ENCODE measurements at places on chromosomes 3 and 15.
A peak's percentile ranks its signal among the peaks of the same experiment; 100 is the strongest.

DNA sequence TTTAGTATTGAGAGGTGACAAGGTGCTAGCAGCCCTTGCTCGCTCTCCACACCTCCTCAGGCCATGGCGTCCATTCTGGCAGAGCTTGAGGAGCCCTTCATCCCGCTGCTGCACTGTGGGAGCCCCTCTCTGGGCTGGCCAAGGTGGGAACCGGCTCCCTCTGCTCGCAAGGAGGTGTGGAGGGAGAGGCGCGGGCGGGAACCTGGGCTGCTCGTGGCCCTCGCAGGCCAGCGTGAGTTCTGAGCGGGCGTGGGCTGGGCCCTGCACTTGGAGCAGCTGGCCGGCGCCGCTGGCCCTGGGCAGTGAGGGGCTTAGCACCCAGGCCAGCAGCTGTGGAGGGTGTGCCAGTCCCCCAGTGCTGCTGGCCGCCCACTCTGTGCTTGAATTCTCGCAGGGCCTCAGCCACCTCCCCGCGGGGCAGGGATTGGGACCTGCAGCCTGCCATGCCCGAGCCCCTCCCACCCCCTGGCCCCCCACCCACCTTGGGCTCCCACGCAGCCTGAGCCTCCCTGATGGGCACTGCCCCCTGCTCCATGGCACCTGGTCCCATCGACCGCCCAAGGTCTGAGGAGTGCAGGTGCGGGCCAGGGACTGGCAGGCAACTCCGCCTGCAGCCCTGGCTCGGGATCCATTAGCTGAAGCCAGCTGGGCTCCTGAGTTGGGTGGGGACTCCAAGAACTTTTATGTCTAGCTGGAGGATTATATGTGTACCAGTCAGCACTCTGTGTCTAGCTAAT is 785.2 kb downstream of the DIPK2A start:
- DNase-seq, result no peak

DNA sequence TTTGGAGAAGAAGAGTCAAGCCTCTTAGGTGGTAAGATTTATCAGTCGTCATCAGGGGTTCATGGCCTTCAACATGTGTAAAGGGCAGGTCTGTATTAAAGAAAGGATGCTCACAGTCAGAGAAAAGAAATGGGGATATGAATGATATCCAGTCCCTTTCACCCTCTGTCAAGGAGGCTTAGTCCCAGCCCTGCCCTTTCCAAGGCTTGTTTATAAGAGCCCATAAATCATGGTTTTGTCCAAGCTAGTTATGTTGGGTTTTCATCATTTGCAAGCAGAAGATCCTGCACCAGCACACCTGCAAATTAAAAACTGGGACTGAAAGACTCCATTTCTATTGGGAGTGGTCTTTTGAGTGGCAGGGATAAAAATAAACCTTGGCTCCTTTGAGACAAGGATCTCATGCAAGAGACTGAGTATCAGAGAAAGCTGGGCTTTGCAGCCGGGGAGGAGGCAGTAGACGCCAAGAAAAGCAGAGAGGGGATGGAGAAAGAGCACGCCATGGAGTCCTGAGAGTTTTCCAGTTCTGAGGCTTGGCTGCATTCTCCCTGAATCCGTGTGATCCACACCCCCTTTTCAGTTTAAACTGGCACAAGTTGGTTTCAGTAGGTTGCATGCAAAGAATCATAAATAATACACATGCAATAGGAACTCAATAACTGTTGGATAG is 12.6 kb upstream of the PDIA5 start:
- DNase-seq, result no peak

GRCh38 chr15:100330629-100331215 is 11.1 kb downstream of the ADAMTS17 start:
- no peak for DNase-seq

DNA sequence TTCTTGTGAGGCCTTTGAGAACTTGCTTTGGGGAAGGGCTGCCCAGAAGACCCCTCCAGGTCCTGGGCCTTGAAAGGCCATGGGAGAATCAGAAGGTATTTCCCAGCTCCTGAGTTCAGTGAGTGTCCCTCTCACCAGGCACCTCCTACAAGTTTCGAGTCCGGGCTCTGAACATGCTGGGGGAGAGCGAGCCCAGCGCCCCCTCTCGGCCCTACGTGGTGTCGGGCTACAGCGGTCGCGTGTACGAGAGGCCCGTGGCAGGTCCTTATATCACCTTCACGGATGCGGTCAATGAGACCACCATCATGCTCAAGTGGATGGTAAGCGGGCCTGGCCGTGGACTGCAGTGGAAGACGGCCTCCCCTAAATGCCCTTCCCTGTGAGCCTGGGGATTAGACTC is 68.3 kb downstream of the BOC start:
- DNase-seq, result no peak

DNA sequence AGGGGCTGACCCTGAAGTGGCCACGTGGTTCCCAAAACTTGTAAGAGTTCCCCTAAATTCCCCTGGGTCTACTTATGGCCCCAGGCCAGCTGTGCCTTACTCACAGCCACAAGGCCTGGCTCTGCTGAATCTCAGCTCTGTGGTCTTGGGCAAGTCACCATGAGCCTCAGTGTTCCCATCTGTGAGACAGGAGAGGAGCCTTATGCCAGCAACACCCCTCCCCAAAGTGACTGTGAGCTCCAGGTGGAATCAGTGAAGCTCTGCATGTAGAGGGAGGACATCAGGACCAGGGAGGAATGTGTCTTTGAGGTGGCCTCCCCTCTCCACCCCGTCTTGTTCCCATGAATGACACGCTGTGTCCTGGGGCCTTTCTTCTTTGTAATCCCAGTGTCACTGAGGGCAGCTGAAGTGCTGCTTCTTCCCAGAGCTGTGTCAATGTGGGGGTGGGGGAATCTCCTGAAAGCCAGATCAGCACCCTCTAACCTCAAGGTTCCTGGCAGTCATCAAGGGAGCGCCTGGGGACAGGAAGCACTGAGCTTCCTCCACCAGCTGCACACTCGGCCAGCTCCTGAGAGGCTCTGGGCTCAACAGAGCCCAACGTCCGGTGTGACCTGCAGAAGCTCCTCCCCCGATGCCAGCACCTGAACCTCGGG is 258.9 kb downstream of the UACA start:
- DNase-seq, result no peak

GRCh38 chr15:67013696-67014095 is 51.7 kb upstream of the SMAD3 start:
- peak; percentile 82 for DNase-seq

DNA sequence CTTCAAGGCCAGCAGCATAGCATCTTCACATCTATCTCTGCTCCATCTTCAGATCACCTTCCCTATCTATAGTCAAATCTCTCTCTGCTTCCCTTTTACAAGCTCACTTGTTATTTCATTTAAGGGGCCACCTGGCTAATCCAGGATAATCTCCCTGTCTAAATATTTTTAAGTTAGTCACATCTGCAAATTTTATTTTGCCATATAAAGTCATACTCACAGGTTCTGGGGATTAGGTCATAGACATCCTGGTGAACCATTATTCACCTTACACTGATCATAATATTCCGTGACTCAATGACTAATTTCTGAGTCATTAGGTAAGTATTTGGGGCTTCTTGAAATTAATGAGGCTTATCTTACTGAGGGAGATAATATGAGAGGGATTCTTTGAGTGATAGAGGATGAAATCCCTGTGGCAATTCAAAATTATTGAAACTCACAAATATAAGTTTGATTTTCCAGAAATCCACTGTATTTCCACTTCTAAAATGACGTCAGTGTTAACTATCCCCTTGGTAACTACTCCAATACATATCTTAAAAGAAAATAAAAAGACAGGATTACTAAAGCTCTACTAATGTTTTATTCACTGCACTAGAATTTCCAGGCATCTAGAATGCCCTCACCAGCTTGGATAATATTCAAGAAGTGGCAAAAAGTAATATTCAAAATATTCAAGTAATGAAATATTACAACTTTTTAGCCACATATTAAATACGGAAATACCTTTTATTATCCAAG is 93.7 kb upstream of the RBMS3 start:
- DNase-seq, result no peak

GRCh38 chr3:156579427-156579851 is 24.5 kb upstream of the SSR3 start:
- DNase-seq, result no peak

- DNase-seq, result no peak
Observed at GRCh38 chr15:96054621-96055020, 275.9 kb upstream of the NR2F2 start.

DNA sequence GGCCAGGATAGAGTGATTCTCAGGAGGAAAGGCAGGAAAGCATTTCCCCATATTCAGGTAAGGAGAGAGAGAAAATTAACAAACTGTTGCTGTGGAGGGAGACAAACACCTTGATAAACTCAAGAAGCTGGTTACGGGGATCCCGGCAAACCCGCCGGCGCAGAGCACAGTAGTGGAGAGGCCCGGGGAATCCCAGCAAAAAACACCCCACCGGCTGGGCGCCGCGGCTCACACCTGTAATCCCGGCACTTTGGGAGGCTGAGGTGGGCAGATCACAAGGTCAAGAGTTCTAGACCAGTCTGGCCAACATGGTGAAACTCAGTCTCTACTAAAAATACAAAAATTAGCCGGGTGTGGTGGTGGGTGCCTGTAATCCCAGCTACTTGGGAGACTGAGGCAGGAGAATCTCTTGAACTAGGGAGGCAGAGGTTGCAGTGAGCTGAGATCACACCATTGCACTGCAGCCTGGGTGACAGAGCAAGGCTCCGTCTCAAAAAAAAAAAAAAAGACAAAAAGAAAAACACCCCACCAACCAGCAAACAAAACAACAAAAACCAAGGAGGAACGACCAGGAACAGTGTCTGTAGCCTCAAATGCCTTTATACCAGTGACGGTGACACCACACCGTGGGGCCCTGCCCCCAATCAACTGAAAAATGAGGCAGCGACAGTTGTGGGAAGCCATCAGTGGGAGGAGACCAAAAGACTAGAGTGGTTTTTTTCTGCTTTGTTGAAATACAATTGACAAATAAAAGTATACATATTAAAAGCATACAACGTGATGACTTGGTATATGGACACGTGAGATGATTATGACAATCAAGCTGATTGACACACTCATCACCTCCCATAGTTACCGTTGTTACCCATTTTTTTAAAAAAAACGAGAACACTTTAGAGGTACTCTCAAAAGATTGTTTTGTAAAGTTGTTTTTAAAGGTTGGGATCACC is 40.2 kb upstream of the IDH2 start:
- no peak for DNase-seq

GRCh38 chr3:184757022-184757651 is 45.3 kb upstream of the MAGEF1 start:
- DNase-seq, result no peak

GRCh38 chr3:197295871-197296270 is 2.5 kb downstream of the DLG1 start:
- no peak for DNase-seq

DNA sequence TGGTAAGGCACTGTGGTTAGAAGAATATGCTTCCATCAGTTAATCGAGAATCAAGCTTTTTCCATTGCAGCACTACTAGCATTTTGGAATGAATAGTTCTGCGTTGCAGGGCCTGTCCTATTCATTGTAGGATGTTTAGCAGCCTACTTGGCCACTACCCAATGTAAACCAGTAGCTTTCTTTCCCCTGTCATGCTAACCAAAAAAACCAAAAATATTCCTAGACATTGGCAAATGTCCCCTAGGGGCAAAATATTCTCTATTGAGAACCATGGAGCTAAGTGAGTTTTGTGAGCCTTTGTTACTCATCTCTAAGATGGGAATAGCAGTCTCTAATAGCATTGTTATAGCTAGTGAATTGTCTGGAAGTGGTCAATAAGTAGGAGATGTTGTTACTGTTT is 187.2 kb downstream of the CADPS start:
- DNase-seq, result no peak

DNA sequence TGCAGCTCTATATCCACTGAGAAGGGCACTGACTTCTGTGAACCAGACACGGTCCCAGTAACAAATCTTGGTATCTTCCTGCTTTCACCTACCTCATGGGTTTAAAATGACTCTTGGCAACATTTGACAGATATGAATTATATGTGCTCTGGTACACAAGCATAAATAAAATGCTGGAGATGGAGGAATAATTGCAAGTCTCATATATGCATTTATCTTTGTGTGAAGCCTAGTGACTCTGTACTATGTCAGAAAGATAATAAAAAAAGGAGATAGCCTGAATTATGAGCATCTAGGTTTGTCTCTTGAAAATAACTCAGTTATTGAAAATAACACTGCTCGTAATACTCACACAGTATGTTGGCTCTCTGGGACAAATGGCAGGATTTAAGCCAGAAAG is 167.1 kb upstream of the CRBN start:
- DNase-seq, result no peak

DNA sequence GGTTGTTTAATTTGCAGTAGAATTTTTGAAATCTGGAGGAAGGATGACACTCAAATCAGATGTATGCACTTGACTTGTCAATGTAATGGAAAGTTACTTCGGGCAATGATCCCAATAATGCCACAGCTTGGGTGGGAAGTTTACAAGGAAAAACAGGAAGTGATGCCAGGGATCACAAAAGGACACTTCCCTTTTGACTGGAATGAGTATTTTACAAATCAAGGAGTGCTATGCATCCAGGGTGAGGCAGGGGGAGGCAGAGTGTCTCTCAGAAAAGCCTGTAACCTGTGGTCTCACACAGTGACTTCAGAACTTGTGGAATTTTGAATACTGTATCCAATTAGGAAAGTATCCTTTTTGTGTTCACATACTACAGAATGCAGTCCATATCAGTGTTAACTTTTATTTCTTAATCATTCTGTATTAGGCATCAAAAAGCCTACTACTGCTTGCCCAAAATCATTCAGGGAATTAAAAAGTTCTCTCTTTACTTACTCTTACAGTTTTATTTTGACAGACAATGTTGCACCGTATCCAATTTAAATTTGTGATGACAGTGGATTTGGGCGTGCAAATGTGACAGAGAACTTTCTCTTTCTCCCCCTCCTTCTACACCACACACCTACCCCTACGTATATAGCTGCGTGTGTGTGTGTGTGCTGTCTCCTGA is 445.1 kb downstream of the MECOM start:
- DNase-seq, result no peak

DNA sequence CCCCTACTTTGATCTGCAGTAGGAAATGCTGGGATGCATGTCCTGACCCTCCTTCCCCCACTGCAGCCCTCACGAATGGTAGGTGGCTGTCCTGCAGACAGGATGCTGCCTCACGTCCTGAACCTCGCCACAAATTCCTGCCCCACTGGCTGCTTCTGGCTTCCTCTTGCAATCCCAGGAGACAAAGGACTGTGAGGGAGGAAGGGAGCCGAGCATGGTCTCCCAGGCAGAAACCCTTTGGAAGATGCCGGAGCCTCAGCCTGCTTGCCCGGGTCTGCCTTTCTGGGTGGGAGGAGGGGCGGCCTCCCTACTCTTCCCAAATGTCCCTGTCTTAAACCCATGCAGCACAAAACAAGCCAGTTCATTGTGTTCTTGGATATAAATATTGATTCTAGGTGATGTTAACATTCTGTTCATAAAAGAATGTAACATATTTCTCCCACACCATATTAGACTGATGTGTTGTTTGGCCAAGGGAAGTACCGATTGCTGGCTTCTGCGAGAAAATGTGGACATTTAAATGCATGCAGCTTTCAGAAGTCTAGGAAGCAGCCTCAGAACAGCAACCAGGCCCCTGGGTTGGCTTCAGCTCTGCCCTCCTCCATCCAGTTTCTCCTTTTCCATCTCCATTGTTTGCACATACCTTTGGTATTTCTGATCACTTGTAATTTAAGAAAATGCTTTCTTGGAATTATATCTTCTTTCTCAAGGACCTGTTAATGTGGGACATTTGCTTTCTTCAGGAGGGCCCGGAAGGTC is 75.3 kb downstream of the HMG20A start:
- DNase-seq, result no peak

- DNase-seq, result no peak
Observed at GRCh38 chr3:9876991-9877390, 3.1 kb downstream of the CIDEC start.

All from vagina (tissue), 2 donors.